ENCODE measurements at places on chromosomes 16 and 17.

DNA sequence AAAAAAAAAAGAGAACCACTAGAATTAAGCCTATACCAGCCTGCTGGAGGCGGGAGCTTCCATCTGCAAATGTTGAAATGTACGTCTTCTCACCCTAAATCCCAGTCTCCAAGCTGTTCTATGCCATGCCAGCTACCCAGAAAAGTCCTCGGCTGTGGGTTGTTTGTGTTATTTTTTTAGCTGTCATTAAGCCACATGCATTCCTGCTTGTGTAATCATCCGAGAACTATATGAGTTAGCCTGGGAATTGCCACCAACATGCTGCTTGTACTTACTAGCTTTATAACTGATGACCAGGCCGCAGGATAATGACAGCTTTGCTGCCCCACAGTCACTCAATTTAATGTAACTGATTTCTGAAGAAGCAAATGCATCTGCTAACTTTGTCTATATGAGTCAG is 313.9 kb upstream of the SALL1 start:
- DNase-seq: peak; percentile 65

DNA sequence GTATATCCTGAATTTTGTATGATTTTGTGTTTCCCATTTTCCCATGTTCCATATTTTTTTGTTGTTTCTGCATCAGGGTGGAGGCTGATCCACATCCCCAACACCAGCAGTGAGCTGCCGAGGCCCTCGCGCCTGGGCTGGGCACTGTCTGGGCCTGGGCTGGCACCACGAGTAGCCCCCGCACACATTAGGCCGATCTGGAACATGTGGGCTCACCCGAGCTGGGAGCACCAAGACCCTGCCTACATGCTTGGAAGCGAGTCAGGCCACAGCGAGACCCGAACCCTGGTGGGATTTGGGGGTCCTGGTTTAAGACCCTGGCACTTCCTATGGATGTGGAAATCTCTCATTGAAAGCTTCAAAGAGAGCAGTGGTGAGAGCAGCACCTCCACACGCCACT is 8.5 kb downstream of the KCTD5 start:
- no peak for DNase-seq

GRCh38 chr17:47162013-47162622 is 27.0 kb downstream of the CDC27 start:
- no peak for DNase-seq

DNA sequence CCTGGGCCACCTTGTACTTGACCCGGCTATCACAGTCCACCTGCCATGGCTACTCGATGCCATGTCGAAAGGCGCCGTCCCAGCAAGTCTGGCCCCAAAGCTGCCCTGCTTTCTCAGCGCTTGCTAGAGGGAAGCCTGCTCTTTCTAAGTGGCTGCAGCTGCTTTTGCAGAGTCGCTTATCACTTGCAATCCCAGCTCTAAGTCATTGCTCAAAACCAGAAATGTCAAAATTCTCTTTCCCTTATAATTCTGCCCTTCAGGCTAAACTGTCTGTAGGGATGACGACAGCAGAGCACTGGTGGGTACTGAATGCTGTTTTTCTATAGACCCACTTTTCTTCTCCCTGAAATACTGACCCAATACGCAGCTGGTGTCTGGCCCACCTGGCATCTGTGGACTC is 184.2 kb downstream of the ENGASE start:
- DNase-seq: no peak

GRCh38 chr17:1783271-1783670 is 21.4 kb downstream of the SERPINF1 start:
- DNase-seq: no peak

- peak; percentile 12 for DNase-seq
These were observed 3.1 kb upstream of the WWOX start for GRCh38 chr16:78096386-78096785.

- DNase-seq: no peak
These were observed 99.9 kb upstream of the CCL2 start for GRCh38 chr17:34154961-34155730.

DNA sequence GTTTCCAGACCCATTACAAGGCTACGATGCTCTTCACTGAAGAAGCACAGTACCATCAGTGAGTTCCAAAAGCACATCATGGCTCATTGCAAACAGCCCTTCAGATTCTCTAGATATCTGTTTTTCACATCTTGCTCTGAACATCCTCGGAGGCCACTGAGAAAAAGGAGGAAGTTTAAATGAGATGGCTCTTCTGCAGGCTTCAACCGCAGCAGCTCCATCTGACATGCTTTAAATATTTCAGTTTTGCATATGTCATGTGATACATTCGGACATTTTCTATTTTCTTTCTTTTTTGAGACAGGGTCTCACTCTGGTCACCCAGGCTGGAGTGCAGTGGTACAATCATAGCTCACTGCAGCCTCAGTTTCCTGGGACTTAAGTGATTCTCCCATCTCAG is 396.8 kb downstream of the NPIPA8 start:
- no peak for DNase-seq

DNA sequence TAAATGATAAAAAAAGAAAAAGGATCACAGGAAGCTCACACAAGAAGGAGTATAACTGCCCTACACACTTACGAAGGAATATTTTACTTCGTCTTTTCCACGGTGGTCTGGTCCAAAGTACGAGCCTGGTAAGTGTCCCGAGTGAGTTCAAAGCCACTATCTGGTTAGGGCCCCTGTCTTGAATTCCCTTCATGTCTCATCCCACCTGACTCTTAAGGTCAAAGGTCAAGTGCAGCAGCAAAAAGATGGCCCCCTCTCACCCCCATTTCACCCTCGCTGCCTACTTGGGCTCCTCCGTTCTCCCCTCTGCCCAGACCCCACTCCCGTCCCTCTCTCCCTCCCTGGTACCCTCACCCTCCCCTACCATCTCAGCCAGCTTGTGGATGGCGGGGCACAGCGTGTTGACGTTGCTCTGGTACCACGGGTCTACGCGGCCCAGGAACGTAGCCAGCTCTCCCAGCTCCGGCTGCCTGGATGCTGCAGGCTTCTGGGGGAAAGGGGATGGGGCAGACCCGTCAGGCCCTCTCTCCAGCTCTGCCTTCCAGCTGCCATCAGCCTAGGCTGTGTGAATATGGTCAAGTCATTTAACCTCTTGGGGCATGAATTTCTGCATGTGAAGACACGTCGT is 27.8 kb upstream of the MFSD6L start:
- DNase-seq: no peak

- no peak for DNase-seq
These were observed 374.4 kb downstream of the SNX29 start for GRCh38 chr16:12350945-12351344.

DNA sequence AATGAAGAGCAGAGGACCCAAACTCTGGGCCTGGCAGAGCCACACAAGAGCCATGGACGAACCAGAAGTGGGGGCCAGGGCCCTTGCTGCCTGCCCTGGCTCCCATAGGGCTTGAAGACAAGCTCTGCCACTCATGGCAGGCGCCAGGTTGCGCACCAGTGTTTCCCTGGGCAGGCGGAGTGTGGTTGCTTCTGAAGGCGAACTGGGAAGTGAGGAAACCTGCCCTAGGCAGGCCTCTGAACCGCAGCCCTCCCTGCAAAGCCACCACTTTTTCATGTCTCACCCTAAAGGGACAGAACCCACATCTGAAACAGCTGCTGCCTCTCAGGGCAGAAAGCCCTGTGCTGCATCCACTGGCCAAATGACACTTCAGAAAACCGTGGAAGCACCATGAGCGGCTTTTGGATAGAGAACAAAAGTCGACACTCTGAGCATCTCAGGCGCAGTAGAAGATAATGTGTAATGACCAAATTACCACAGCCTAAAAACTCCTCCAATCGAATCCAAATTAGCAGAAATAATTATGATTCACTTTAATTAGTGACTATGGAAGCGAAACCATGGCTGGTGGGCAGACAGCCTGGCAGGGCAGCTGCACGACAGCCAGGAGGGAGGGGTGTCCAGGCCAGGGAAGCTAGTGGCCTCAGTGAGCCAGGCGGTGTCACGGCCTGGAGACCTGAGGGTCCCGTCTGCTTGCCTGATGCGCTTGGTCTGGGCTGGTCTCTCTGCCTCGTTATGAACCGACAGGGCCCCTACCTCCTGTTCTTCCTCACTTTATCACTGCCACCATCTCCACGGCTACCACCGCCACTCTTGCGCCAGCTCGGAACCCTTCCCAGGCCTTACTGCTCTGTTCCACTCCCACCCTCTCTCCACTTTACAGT is 59.1 kb downstream of the PRMT7 start:
- no peak for DNase-seq

DNA sequence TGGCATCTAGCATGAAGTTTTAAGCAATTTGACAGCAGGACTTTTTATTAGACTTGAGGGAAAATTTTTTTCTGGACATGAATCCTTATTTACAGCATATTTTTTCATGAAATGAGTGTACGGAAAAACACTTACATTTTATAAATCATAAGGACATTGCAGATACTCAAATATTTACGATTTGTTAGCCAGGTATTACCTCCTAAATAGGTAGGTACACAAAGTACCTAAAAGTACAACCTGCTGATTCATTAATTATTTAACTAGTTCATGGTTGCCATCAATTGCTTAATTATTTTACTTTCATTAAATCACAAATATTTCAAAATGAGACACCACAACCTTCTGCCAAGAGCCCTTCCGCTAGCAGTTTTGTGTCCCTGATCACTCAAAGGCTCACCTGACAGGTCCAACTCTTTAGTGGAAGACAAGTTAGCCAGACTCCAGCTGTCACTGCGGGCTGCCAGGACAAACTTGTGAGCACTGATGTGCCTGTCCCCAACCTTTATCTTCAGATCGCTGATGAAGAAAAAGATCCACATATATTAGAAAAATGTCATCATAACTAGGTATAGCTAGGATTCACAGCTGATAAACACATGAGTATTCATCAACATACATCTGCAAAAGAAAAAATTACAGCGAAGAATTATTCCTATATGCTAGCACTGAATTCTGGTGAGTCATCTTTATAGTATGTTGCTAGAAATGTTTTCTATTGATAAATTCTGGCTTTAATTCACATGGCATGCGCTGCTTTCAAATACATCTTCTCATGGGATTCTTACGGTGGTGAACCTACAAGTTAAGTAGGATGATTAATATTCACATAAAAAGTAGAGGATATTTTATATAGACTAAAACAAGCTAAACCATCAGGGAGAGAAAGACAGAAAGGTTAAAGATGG is 28.2 kb downstream of the ANKFY1 start:
- peak; percentile 86 for DNase-seq

DNA sequence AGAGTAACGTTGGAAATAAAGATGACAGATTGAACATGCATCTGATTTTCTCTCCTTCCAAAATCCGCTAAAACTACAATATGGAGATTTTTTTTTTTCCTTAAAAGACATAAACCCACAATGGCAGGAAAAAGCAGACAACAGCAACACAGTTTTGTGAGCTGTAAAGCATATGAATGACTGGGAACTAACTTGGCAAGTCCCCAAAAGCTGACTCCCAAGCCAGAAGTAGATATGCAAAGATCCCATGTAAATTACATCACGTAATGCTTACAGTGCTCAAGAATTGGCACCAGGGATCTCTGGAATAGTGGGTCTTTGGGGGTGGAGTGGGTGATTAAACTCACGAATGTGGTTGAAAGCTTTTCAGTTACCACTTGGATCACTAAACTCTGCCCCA is 106.6 kb downstream of the ELAC2 start:
- DNase-seq: peak; percentile 4

DNA sequence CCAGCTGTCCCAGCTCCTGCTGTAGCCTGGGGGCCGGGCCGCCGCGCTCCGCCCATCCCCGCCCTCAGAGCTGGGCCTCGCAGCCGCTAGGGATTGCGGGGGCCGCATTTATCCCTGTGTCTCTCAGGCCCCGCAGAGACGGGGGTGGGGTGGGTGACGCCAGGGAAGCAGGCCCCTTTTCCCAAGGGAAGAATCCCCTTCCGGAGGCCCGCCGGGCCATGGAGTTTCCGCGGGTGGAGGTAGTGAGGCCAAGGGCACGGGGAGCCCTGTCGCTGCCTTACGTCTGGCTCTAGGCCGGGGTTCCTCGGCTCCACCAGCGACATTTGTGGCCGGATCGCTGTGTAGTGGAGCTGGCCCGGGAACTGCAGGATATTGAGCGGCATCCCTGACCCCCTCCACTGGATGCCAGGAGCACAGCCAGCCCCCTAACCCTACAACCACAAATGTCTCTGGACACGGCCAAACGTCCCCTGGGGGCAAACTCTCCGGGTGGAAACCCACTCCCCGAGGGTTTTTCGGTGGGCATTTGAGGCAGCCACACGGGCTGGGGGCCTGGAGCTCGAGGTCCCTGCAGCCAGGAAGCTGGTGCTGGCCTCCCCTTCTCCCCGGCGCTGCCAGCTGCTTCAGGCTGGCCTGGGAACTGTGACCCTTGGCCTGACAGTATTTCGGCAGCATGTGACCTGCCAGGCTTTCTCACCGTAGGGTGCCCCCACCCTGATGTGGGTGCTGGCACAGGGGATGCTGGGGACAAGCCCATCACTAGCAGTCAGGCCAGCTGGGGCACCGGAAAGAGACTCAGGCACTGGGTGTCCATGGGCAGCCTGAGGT is 12.0 kb upstream of the CD300A start:
- DNase-seq: peak; percentile 79

DNA sequence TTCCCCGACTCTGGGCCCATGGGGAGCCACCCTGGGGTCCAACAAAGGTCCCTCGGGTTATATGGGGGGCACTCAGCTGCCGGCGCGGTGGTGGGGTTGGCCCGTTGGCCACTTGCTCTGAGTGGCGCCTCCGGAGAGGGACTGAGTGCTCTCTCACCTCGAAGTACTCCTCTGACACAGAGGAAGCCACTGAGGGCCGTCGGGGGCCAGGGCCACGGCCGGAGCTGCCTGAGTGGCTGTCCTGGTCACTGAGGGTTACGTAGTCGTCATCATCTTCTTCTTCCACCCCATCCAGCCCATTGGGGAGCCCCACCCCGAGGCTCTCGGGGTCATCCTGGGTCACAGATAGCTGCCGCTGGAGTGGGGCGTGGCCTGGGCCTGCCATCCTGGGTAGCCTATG is 25.7 kb downstream of the SLC5A10 start:
- DNase-seq: no peak
